ENCODE measurements at places on chromosomes 3 and 15. TPM values are rescaled to one million over a fixed set of nuclear protein-coding genes. Genes with fewer than 3 reads are reported as not detected.

GRCh38 chr3:130276203-130276803, 69.2 kb upstream of the COL6A5 start:
- DNase-seq = no peak

GRCh38 chr3:58009749-58010535, 1.7 kb downstream of the FLNB start:
- DNase-seq = no peak

DNA sequence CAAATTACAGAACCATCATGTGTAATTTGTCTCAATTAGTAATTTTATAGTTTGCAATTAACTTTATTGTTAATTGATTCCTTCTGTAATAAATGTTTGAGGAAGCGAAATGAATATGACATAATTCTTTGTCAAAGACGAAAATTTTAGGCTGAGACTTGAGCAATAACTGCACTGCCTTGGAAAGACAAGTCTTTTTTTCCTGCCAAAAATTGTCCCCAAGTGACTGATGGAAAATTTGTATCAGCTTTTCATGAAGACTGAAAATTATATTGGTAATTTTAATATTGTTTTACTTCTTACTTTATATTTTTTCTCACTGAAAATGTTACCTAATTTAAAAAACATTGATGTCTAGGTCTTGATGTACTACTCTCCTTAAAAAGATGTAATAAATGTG, 622.6 kb downstream of the NLGN1 start:
- DNase-seq = no peak

DNA sequence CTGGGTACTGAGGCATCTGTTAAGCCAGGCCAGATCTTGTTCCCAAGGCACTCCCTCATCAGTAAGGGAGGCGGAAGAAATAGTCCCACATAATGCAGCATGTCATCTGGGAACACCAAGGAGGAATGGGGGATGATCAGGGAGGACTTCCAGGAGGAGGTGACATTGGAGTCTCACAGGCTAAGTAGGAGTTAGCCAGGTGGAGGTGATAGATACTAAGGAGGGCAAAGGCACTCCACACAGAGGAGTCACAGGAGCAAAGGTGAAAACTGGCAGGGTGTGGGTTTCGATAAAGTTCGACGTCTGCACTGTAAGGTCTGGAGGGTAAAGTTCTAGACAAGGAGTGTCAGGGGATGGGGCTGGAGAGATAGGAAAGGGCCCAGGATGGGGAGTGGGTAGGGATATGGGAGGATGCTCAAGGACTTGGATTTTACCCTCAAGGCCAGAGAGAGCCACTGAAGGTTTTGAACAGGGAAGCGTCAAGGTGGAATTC, 6.3 kb downstream of the SLC28A1 start:
- no peak for DNase-seq

DNA sequence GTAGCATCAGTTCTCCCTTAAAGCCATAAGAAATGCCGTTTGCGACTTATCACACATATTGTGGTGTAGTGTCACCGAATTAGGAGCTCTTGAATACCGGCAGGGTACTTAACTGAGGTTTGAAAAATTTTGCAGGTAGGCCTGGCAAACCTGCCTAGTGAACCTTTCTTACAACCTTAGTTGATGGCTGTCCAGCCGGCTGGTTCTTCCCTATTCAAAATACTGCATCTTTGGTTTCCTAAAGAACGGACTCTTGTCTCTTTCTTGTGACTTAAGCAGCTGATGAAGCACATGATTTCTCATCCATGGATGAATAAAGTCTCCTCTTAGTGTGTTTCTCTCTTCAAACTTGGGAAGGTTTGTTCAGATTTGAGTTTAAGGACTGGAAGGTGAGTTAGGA, 1.5 kb downstream of the RAB7A start:
- DNase-seq = no peak

- DNase-seq = no peak
Observed at GRCh38 chr3:26562021-26562768, 60.4 kb upstream of the LRRC3B start.

DNA sequence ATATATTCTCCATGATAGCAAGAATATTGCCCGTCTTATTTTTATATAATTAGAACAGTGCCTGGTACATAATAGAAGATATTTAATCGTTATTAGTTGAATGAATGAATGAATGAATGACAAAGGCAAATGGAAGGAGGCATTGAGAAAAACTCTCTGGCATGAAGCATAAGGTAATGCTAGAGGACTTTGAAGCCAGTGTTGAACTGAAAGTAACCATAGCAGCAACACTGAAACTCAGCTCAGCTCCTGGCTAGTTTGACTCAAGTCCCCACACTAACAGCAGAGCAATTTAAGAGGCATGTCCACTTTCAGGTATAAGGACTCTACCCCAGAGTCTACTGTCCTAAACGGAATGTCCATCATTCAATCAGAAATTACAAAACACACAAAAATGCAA, 227.0 kb downstream of the CPNE4 start:
- DNase-seq = no peak

DNA sequence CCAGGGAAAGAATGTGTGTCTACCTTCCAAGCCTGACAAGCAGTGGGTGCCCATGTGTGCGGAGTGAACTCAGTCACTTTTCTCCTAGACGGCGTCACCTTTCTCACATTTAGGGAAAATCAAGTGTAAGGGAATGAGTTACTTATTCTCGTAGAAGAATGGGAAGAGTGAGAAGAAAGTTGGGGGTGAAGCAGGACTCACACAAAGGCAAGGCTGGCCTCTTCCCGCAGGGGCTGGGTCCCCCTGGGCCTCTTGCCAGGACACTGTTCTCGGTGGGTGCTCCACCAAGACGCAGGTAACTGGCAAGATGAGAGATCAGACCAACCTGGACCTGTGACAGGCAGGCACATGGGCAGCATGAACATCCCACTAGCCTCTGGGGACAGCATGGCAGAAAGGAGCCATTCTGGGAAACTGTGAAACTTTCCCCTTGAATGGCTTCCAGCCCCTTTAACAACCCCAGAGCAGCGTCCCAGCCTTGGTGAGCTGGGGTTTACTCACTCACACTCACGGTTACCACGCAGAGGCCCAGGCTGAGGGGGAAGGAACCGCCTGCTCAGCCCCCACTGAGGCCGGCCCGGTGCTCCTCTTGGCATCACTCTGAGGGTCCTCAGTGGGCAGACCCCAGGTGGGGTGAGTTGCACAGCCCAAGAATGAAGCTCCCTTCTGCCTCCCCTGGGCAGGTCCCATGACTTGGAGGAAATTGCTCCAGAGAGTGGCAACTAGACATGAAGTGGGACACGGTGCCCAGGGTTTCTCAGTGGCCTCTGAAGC, 15.0 kb upstream of the SRP14 start:
- DNase-seq = no peak

CSPG5 gene
- 0.14 TPM for total RNA-seq

TEX55 gene
- not detected for total RNA-seq

IMPG2 gene
- 0.81 TPM for total RNA-seq

CISH gene
- 4.1 TPM for total RNA-seq

NISCH gene
- 95.9 TPM for total RNA-seq

EPM2AIP1 gene
- 11.2 TPM for total RNA-seq

UBP1 gene
- total RNA-seq = 69.0 TPM

CASR gene
- total RNA-seq = not detected

RHOV gene
- not detected for total RNA-seq

GPR176 gene
- total RNA-seq = 88.0 TPM

GOLGA8N gene
- 21.2 TPM for total RNA-seq

All from thoracic aorta (tissue), 2 donors.